ENCODE measurements at places on chromosomes 4 and X.

- no peak for DNase-seq
Observed at GRCh38 chr4:9979101-9979701, 42.1 kb downstream of the SLC2A9 start.

- no peak for DNase-seq
Observed at GRCh38 chr4:41538887-41539498, 1.0 kb downstream of the LIMCH1 start.

DNA sequence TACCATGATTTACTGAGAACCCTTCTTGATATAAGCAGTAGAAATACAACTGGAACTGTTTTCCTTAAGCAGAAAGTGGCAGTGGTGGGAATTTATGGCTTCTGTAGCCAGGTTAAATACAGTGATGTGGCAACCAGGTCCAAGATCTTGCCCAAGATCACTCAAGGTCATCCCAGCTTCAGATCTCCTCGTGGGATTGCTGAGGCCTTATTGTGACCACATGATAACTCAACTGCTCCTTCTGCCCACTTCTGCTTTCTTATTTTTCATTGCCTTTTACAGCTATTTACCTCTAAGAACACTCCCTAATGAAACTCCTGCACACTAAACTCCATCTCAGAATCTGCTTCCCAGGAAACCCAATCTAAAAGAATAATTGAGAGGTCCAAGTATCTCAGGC is 12.4 kb upstream of the CYBB start:
- DNase-seq = peak; percentile 50

- no peak for DNase-seq
Observed at GRCh38 chr4:52915730-52916300, 53.7 kb downstream of the RASL11B start.

GRCh38 chr4:169278624-169279023 is 7.9 kb upstream of the SH3RF1 start:
- no peak for DNase-seq

GRCh38 chr4:157115613-157116335 is 39.8 kb downstream of the GLRB start:
- no peak for DNase-seq

- DNase-seq = peak; percentile 14
Observed at GRCh38 chrX:45619290-45619689, 418.6 kb upstream of the DIPK2B start.

GRCh38 chr4:76377911-76378310 is 43.0 kb downstream of the CCDC158 start:
- peak; percentile 59 for DNase-seq

DNA sequence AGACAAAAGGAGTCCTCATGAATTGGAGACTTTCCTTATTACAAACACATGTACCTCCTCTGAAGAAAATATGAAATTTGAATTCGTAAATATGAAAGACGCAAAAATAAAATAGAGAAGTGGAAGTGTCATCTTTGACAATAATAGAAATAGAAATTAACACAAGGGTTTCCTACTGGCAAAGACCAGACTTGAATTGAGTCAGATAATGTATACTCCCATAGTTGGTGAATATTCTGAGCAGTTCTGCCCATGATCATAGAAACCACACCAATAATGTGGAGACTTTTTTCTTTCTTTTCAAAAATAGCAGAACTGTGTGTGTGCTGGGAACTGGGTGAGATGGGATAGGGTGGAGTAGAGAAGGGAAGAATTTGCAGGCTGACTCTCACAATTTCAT is 277.7 kb upstream of the TET2 start:
- peak; percentile 24 for DNase-seq

GRCh38 chrX:2320580-2321327 is 180.0 kb downstream of the DHRSX start:
- DNase-seq = peak; percentile 79

- DNase-seq = no peak
Observed at GRCh38 chr4:165343353-165344191, 16.1 kb downstream of the MSMO1 start.

DNA sequence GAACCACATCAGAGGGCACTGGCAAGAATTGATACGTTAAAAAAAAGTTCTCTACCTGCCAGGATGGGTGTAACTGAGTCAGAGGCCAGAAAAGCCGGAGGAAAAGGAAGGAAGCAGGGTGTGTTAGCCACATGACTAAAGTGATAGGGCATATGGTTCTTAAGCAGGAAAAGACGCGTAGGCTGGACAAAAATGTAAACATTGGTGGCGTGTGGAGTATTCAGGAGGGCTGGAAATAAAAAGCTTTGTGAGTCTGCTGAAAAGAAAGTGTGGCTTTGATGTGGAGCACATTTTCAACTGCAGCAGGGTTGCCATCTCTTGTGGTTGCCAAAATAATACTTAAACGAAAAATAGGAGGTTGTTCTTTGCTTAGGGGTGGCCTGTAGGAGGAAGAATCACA is 186.5 kb upstream of the RPL34 start:
- DNase-seq = no peak

DNA sequence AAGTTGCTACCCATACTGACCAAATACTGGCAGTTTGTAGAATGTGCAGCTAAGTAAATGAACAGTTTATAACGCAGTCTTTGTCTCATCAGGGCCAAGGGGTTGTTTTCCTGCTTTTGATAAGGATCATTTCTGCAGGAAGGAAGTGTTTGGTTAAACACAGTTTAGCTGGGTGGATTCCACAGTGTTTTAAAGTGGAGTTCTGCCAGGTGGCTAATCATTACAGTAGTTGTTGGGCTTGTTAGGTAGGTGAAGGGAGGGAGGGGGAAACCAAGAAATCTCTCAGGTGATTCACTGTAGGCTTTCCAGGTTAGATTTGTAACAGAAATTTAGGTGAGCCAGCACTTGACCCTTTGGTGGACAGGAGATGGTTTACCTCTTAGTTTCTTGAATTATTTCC is 58.1 kb downstream of the FNIP2 start:
- no peak for DNase-seq

GRCh38 chr4:98566361-98567008 is 91.9 kb downstream of the TSPAN5 start:
- no peak for DNase-seq

- no peak for DNase-seq
Observed at GRCh38 chr4:10856271-10856782, 171.8 kb upstream of the CLNK start.

DNA sequence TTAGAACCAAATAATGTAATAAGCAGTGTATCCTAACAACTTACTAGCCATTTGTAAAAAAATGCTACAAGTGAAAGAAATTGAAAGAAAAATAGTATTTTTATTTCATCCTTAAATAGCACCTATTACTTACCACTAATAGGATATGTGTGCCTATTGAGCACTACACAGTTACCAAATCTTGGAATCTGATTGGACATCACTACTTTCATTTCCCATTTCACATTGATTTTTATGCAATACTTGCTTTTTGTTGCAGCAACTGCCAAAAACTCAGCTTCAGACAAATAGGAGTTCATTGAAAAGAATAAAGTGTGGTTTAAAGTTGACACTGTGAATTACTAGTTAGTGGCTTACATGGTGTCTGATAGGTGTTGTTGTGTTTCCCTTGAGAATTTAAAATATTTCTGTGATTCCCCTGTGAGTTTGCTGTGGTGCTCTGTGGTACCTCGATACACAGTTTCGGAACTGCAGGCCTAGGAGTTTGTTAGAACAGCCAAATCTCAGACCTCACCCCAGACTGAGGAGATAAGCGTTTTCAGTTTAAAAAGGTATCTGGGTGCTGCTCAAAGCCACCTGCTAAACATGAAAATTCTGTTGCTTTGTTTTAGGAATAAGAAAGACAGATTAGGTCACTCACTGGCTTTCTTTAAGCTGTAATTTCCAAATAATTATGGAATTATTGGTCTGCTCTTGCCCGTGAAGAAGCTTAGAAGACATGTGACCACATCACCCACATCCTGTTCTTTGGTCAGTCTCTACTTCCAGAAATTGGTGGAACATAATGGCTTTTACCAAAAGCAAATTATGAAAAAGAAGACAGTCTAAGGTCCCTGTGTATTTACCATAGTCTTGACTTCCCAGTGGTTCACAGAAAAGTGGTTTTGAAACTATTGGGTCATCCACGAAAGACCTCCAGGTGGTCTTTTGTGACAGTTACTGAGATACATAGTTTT is 97.8 kb downstream of the SYTL5 start:
- DNase-seq = no peak

DNA sequence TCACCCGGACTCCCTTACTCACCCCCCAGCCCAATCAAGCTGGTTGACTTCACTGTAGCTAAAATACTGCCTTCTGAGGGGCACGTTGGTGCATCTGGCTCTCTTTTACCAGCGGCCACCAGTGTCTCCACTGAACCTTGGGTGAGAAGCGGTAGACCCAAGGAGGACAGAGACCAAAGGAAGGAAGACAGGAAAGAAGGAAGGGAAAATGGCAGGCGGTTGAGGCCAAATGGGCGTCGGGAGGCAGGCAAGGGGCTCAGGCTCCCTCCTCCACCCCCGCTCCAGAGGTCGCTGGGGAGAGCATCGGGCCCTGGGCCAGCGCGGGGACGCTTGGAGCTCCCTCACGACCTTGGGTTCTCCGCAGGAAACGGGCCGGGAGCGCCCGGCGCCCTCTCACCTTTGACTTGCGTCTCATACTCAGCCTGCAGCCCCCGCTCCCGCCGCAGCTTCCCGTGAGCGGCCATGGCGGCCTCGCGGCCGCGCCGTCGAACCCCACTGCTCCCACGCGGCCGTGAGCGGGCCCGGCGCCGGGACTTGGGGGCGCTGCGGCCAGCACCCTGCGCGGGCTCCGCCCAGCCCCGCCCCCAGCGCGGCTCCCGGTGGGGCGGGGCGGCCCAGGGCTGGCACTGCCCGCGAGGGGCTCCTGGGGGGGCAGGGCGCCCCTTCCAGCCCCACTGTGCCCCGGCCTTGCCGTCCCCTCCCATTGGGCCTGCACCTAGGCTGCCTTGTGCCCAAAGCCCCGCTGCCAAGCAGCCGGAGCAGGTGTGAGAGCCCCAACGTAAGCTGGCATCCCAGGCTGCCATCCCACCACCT is at the start of gene ARHGAP4:
ARHGAP4 (minus strand) TSS at position 526 of the 813 bp plus-strand sequence; CDS start at position 464, 62 bp downstream.
- peak; percentile 31 for DNase-seq

- DNase-seq = no peak
Observed at GRCh38 chrX:20988118-20988517, 386.1 kb upstream of the CNKSR2 start.

- no peak for DNase-seq
Observed at GRCh38 chr4:70243091-70243490, 694 bp downstream of the CSN3 start.

DNA sequence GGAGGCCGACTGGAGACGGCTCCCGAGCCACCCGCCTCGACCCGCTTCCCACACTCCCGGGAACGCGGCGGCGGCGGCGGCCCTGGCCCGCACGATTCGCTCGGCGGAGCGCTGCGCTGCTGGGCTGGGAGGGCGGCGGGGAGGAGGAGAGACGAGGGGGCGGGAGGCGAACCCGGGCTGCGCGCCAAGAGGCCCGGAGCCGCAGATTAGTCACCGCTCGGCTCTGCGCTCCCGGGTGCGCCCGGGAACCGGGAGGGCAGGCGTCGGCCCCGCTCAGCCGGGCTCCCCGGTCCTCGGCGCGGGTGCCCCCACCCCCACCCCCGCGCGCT is 11.2 kb upstream of the BCOR start:
- DNase-seq = peak; percentile 43

DNA sequence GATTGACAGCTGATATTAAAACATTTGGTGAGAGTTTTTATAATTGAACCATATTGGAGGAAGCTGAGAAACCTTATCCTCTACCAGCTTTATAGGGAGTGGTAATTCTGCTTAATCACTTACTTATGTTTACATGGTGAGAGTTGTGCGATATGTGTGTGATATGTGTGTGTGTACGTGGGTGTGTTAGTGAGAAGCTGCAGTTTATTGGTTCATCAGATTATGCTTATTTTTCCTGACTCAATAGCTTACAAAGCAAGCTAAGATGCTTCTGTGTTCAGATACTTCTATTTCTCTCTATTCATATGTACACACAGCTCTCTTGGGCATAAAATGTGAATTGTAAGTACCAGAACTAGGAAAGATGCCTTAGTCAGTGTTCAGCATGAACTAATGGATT is 343.7 kb downstream of the GRIA2 start:
- DNase-seq = no peak

Measured in inflammatory macrophage treated with lipopolysaccharide for 1 hour (primary cell).